ENCODE measurements at places on chromosomes 1 and 21.
A peak's percentile ranks its signal among the peaks of the same experiment; 100 is the strongest.

- DNase-seq = no peak
These were observed 28.0 kb upstream of the RERE start for GRCh38 chr1:8845104-8846097.

DNA sequence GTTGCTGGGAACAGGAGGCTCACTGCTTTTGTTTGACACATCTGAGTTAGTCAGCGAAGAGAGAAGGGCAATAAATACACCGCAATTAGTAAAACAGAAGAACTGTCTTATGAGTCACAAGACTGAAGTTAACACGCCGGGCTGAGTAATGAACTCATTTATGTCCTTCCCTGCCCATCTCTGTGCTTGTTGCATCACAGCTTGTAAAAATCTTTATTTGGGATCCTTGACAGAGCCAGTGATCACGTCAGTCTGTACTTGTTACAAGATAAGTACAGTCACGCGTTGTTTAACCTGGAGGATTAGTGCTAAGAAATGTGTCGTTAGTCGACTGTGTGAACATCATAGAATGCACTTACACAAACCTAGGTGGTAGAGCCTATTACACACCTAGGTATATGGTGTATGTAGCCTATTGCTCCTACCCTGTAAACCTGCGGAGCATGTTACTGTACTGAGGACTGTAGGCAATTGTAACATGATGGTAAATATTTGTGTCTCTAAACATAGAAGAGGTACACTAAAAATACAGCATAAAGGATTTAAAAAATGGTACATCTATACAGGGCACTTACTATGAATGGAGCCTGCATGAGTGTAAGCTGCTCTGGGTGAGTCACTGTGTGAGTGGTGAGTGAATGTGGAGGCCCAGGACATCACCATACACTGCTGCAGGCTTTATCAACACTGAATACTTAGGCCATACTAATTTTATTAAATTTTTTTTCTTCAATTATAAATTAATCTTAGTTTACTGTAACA lies 272.2 kb downstream of the TNR start:
- DNase-seq = no peak

DNA sequence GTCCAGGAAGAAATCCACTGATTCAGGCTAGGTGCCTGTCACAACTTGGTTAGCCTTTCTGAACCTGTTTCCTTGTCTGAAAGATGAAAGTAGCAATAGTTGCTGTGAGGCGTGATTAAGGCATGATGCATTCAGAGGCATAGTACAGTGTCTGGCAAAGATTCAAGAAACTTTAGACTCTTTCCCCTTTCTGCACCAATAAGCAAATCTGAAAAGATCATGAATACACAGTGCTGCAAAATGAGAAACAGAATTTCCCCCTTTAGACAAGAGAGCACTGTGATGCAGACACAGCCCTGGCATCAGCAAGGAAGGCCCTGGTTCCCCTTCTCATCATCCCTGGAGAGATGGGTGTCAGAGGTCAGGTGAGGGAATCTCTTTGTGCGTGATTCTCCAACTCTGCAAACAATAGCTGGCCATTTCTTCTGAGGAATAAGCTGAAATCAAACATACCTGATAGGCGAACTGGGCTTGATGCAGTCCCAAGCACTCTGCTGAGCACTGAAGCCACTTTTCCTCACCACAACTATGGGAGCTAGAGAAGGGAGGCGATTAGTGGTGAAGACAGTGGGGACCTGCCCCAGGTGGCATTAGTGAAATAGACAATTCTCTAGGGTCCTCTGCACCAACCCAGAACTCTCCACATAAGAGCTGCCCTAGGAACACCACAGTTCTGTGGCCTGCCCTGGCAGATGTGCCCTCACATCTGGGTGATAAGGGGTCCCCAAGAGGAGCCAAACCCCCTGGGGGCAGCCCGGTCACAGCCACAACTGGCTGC lies 41.7 kb downstream of the ITPKB start:
- no peak for DNase-seq

GRCh38 chr1:154955718-154956543 lies at the start of gene PBXIP1:
Gene PBXIP1 (minus strand): TSS chr1:154956099. CDS start chr1:154953721, 2,378 bp downstream.
- DNase-seq = peak; percentile 96

GRCh38 chr1:217137210-217137881 lies 414.1 kb upstream of the ESRRG start:
- no peak for DNase-seq

- no peak for DNase-seq
These were observed 110.8 kb upstream of the ADGRL4 start for GRCh38 chr1:79117376-79117775.

GRCh38 chr1:48869116-48869893 lies 92.6 kb upstream of the BEND5 start:
- DNase-seq = peak; percentile 3

- DNase-seq = no peak
These were observed 16.1 kb downstream of the IFT25 start for GRCh38 chr1:53929246-53929960.

- DNase-seq = no peak
These were observed 7.5 kb downstream of the TMEM9 start for GRCh38 chr1:201146626-201147390.

DNA sequence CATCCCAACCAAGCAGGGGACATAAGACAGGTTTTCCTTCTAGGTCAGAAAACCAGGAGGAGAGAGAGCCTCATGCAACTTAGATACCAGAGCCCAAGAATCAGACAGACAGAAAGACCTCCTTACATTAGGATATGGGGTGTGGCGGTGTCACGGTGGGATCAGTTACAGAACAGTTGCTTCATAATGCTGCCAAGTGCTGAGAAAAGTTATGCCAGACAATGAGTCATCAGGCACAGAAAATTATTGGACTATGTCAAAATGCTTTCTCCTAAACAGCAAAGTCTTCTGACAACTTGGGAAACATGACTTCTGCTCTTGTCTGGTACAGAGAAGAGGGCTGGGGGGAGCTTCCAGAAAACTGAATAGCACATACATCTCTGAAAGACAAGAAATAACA lies 1120.2 kb upstream of the TMPRSS15 start:
- no peak for DNase-seq

DNA sequence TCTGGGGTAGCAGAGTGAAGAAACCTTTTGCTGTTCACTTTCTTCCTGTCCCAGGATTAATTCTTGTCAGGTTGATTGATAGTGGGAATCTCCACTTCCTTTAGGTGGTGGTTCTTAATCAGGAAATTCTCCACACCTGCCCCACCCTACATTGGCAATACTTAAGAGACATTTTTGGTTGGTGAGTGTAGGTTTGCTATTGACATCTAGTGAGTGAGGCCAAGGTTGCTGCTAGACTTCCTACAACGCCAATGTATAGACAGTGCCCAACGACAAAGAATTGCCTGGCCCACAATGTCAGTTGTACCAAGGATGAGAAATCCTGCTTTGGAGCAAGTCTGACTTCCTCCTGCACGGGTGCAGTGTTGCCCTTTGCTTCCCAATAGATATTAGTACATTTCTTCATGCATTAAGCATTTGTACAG lies 38.5 kb downstream of the MAP3K7CL start:
- DNase-seq = no peak

- no peak for DNase-seq
These were observed 155.0 kb downstream of the PCNX2 start for GRCh38 chr1:233140499-233140898.

DNA sequence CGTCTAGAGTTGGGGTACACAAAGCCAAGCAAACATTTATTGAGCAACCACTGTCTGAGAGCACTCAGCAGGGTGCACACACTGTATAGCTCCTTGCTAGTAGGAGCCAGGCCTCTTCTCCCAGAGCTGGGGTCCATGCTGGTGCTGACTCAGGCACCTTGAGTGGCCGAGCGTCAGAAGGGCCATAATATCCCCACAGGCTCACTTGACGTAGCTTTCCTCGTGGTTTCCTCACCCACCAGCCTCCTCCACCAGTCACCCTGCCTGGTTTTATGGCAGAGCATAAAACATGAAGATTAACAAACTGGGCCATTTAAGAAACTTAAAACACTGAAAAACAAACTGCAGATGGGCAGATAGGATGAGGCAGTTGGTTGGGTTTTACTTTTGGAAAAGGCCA lies 361.5 kb downstream of the HHAT start:
- DNase-seq = no peak

DNA sequence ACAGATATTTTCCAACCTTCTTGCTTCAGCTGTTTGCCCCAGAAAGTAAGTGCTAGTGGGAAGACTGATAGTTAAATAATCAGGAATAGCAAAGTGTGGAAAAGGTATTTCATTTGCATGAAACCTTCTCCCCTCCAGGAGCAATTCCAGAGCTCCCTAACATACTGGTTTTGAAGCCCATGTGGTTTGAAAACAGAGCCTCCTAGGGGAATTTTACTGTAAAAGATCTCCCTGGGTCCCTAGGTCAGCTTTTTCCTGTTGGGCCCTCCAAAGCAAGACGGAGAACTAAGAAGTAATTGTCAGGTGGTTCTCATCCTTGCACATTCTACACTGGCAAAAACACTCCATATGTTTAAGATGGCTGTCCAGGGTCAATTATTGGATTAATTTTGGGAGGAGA lies 218.7 kb upstream of the FOXD3 start:
- no peak for DNase-seq

- no peak for DNase-seq
These were observed 9.6 kb downstream of the COL18A1 start for GRCh38 chr21:45414396-45415187.

- no peak for DNase-seq
These were observed 25.5 kb upstream of the IFNAR1 start for GRCh38 chr21:33299181-33299752.

Data from cerebellar cortex (tissue), 1 donor.